ENCODE measurements at places on chromosomes 2 and 18. TPM values are rescaled to one million over a fixed set of nuclear protein-coding genes. Genes with fewer than 3 reads are reported as not detected.
A peak's percentile ranks its signal among the peaks of the same experiment; 100 is the strongest.

DNA sequence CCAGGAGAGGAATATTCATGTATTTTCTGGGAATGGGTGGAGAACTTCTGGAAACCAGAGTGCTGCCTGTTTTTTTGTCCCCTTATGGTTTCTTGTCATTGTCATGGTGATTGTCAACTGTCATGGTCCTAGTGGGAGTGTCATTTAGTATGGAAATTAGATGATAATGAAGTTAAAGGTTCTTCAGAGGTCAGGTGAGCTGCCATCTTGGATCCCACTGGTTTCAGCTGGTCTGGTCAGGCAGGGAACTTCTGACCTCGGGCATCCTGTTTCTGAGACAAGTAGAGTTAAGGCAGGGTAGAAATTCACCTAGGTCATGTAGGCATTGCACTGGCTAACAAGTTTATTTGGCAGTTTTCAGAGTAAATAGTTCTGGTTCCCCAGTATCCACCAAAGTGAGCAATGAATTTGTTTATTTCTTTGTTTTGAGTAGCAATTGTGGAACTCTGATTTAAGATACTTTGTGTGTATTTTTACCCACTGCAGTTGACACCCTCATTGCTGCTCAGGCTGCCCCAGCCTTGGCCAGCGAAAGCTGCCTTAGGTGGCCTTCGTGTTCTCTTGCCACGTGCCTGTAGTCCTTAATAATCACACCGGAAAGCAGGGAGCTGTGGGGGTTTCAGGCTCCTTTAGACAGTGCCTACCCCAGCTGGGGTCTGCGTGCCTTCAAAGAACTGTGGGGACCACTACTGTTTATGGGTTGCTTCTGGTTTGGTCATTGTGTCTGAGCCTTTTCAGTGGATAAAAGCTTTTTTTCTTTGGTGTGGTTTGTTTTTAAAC, 48.7 kb downstream of the NCK2 start:
- no peak overlapping the region for H3K27ac ChIP-seq
- no peak overlapping the region for H3K4me3 ChIP-seq
- DNase-seq = no peak
- no peaks in the 10 kb centered on the region for H3K36me3 ChIP-seq
- H3K27me3 ChIP-seq = no peaks in the 10 kb centered on the region

GRCh38 chr2:207327513-207327912, 161.8 kb upstream of the KLF7 start:
- no peak overlapping the region for H3K4me3 ChIP-seq
- no peaks in the 10 kb centered on the region for H3K36me3 ChIP-seq
- no peaks in the 10 kb centered on the region for H3K27me3 ChIP-seq
- no peaks in the 10 kb centered on the region for H3K4me1 ChIP-seq
- no peak for DNase-seq

DNA sequence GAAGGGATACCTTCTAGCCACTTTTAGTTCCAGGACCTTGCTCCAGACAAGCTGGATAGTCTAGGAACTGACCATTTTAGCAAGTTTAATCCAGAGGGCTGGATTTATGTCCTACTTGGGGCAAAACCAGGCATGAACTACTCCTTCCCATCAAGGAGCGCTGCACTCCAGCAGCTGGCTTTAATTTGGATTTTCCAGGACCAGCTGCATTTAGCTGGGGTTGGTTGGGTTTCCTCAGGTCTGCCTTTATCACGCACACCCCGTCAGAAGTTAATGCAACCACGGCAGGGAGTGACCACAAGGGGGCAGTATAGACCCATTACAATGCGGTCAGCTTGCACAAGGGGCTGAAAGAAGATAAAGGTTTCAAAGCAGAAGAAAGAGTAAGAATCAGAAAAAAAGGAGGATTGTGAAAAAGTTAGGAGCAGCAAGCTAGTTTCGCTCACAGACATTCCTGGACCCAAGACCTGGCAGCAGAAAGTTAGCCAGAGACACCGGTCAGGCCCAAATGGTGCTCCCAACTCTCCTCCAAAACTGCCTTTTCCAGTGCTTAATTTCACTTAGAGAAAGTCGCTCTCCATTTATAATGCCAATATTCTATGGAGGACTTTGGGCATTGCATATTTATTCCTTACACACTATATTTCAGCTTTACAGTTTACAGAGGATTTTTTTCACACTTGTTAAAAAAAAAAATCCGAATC, 40.1 kb downstream of the SLC4A1AP start:
- no peaks in the 10 kb centered on the region for H3K27me3 ChIP-seq
- DNase-seq = peak; percentile 86
- H3K27ac ChIP-seq = no peak overlapping the region
- H3K36me3 ChIP-seq = no peaks in the 10 kb centered on the region
- H3K4me1 ChIP-seq = no peaks in the 10 kb centered on the region

GRCh38 chr2:191957996-191958860, 111.3 kb upstream of the CAVIN2 start:
- H3K27me3 ChIP-seq = no peaks in the 10 kb centered on the region
- H3K4me3 ChIP-seq = no peak overlapping the region
- DNase-seq = no peak
- H3K4me1 ChIP-seq = peaks cover 32% of the 10 kb centered on the region
- no peaks in the 10 kb centered on the region for H3K36me3 ChIP-seq

GRCh38 chr18:61889541-61889940, 3.3 kb downstream of the RNF152 start:
- H3K4me1 ChIP-seq = no peaks in the 10 kb centered on the region
- no peak overlapping the region for H3K27ac ChIP-seq
- no peaks in the 10 kb centered on the region for H3K27me3 ChIP-seq
- H3K36me3 ChIP-seq = no peaks in the 10 kb centered on the region

GRCh38 chr18:35027206-35027605, 14.0 kb upstream of the MAPRE2 start:
- no peak overlapping the region for H3K4me3 ChIP-seq
- H3K36me3 ChIP-seq = no peaks in the 10 kb centered on the region
- no peak overlapping the region for H3K27ac ChIP-seq
- peaks cover 26% of the 10 kb centered on the region for H3K4me1 ChIP-seq
- no peaks in the 10 kb centered on the region for H3K27me3 ChIP-seq

DNA sequence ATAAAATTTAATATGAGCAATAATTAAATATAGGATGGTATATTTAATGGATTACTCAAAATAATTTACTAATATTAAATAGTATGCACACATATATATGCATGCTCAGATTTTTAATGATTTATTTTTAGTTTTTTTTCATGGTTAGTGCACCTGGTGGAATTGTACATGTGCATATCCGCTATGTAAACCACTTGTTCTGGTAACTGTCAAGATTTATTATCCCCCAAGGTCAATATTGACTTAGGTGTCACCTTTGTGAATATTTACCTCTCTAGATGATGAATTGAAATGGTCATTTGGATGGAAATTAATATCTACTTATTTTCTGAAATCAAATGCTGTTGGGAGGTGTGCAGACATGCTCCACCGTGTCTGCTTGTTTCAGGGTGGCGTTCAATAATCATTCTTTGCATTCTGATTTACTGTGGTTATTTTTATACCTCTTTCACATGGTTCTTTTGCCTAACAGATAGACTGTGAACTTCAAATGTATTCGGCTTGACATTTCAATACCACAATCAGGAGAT, 14.7 kb downstream of the CNTNAP5 start:
- H3K4me3 ChIP-seq = no peak overlapping the region
- H3K4me1 ChIP-seq = no peaks in the 10 kb centered on the region
- no peak for DNase-seq
- H3K36me3 ChIP-seq = no peaks in the 10 kb centered on the region

DNA sequence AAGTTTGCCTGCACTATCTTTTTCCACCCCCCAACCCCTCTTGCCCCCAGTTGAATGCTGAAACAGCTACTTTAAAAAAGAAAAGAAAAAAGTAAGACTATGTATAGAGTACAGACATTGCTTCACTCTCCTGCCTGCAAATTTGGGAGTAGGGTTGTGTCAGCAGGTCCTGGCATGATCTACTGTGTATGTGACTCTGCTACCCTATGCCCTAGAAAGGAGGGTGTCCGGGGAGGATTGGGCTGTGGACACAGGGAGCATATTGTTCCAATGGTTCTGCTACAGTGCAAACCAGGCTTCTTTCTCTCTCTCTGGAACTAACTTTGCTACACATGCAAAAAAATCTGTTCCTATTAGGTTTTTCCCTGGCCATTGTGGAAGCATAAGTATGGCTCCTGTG, 9.9 kb upstream of the ZEB2 start:
- H3K4me3 ChIP-seq = no peak overlapping the region
- no peaks in the 10 kb centered on the region for H3K27me3 ChIP-seq
- no peaks in the 10 kb centered on the region for H3K36me3 ChIP-seq
- no peaks in the 10 kb centered on the region for H3K4me1 ChIP-seq

GRCh38 chr2:52074130-52074719, 1042.3 kb upstream of the NRXN1 start:
- H3K36me3 ChIP-seq = no peaks in the 10 kb centered on the region
- no peak for DNase-seq
- H3K27ac ChIP-seq = no peak overlapping the region
- no peak overlapping the region for H3K4me3 ChIP-seq

DNA sequence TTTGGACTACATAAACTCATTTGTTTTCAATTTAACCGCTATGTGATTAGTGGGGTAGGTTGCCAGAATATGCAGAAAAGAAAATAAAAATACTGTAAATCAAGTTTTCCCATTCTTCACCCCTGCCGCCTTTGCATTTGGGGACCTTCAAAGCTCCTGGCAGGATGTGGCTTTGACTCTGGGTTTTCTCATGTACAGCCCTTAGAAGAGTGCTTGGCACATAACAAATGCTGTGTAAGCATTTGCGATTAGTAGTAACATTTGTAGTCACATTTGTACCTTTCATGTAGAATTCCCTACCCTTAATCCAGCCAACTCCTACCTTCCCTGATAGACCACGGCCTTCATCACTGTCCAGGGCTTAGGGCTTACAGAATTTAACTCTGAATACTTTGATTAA, 262.6 kb downstream of the MREG start:
- no peaks in the 10 kb centered on the region for H3K27me3 ChIP-seq
- peaks cover 10% of the 10 kb centered on the region for H3K4me1 ChIP-seq
- H3K4me3 ChIP-seq = no peak overlapping the region
- no peak overlapping the region for H3K27ac ChIP-seq

SPATA3 gene
- 0.54 TPM for total RNA-seq

RNF125 gene
- 1.3 TPM for total RNA-seq

GYPC gene
- total RNA-seq = 17.1 TPM

SALL3 gene
- total RNA-seq = 0.13 TPM

Data from thyroid gland (tissue), 4 donors.